Central memory CD4-positive, alpha-beta T cell (primary cell): ENCODE measurements at places on chromosomes 4 and X.

DNA sequence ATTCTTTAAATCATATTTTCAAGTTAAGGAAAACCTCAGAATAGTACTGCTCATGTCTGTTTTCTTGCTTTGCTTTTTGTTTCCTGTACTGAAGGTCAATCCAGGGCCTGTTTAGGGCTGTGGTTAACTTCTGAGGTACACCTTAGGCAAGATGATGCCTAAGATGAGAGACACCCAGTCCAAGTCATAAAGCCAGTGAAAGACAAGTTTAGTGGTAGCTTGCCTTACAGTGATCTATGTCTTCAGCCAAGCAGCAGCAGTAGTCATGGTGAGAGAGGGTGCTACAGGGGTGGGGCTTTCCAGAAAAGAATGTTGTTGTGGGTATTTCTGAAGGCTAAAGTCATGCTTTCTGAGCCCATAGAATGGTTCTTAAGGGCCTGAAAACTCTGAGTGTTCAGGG lies 173.7 kb downstream of the VSIG4 start:
- DNase-seq, result peak; percentile 42

DNA sequence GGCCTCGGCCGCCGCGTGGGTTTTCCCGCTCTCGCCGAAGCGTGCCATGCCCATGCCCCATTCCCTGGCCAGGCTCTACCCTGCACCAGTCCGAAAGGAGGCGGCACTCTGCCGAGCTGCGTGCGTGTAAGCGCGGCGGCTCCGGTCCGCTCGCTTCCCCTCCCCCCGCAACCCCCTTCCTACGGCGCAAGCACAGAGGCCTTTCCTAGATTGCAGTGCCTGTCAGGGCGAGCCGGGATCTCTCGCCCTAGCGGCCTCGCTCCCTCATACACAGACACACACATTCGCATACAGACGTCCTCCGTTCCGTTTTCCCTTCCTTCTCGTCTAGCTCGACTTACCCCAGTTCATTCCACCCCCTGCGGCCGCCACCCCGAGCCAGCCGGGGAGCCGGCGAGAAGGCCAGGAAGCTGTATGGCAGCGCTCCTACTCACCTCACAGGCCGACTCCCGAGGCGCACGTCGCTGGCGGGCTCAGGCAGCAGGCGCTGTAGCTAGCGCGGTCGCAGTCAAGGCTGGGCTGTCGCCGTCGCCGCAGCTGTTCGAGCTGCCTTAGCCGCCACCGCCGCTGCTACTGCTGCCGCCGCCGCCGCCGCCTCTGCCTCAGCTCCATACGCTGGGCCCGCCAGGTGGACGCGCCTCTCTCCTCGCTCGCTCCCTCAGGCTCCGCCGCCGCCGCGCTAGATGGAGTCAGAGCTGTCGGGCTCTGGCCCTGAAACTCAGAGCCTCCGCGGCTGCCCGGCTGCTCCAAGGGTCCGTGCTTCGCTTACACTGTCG lies 615 bp downstream of the NEXMIF start:
- peak; percentile 9 for DNase-seq

DNA sequence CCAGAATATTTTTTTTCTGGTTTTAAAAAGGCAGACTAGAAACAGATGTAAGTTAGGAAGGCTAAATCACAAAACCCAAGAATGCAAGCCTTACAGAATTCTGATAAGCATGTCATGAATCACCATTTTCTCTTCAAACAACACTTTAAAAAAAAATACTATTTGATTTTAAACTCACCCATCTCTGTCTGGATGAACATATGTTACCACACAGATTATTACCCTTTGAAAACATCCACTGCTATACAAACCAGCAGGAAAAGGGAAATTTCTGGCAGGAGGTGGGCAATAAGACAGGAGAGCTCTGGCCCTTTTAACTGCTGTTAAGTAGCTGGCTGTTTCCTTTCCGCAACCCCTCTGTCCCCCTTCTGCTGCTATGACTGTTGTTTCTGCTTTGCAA lies 317.7 kb upstream of the NOCT start:
- no peak for DNase-seq

DNA sequence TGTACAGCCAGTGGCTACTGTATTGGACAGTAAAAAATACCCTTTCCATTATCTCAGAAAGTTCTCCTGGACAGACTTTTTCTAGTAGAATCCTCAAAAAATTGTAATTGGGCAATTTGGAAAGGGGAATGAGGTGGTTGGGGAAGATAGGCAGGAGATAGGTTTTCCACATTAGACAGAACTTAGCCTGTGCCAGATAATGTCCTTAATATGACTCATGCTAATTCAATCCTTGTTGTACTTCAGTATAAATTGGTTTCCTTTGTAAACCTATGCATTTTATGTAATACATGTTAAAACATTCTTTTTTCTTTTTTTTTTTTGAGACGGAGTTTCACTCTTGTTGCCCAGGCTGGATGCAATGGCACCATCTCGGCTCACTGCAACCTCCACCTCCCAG lies 8.9 kb downstream of the EIF4E start:
- DNase-seq, result no peak

GRCh38 chrX:141278306-141278705 lies 36.0 kb upstream of the SPANXC start:
- no peak for DNase-seq

DNA sequence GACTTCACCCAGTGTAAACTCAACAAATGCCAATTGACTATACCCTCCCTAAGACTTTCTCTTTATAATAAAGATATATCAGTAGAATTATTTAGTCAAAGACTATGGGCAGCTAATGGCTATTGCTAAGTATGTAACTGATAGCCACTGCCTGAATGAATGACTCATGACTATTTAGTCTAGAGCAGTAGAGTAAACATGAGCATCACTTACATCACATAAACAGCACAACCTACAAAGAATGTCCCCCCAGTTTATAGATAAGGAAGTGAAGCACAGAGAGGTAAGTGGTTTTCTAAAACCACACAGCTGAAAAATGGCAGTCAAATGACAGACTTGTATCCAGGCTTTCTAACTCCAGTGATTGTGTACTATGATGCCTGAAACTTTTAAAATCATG lies 507.0 kb downstream of the PPARGC1A start:
- no peak for DNase-seq

DNA sequence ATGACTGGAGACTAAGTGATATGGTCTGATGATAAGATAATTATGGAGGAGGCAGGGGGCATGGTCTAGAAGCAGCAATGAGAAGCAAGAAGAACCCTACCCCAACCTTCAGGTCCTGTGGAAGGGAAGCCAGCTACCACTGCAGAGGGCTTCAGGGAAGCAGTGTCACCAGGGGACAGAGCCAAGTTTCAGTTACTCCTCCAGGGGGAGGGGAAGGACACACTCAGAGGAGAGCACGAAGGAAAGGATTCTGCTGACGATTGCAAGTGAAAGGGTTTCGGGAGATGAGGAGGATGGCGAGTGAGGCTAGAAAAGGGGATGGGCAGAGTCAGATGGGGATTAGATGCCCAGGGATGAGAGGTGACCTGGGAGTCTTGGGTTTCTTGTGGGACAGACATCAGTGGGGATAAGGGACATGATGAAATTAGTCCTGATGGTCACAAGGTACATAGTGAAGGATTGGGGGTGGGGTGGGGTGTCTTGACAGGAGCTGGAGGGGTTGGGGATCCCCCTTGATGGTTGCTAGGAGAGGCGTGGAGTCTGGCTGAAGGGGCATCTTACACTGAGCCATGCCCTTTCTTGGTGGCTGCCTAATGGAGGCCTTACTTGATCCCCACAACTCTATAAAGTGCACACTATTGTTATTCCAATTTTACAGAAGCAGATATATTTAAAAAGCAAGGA lies 45.4 kb downstream of the TIGD4 start:
- no peak for DNase-seq

DNA sequence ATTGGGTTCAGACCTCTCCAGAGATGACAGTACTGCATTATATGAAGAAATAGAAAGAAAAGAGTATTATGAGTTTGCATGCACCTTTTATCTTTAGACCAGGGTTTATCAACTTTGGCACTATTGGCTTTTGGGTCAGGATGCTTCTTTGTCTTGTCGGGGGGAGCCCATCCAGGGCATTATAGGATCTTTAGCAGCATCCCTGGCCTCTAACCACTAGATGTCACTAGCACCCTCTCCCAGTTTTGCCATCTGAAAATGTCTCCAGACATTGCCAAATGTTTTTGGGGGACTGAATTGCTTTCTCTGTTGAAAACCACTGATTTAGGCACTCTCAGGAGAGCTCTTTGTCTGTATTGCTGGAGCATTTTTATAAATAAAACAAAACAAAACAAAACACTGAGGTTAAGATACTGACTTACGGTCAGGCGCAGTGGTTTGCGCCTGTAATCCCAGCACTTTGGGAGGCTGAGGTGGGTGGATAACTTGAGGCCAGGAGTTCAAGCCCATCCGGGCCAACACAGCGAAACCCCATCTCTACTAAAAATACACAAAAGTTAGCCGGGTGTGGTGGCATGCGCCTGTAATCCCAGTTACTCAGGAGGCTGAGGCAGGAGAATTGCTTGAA lies 23.6 kb downstream of the CA5B start:
- peak; percentile 39 for DNase-seq
